ENCODE measurements at places on chromosomes 4 and X. TPM values are rescaled to one million over a fixed set of nuclear protein-coding genes. Genes with fewer than 3 reads are reported as not detected.

The C4orf50 gene
- 0.05 TPM for total RNA-seq

GRCh38 chr4:91345632-91346031 lies 958.1 kb upstream of the GRID2 start:
- no peak for DNase-seq

The FAAH2 gene
- total RNA-seq = 1.0 TPM

- no peak for DNase-seq
Measured at GRCh38 chr4:145155268-145155870, 25.0 kb downstream of the OTUD4 start.

The FUNDC2 gene
- total RNA-seq = 86.8 TPM

- no peak for DNase-seq
Measured at GRCh38 chrX:44996277-44996676, 123.3 kb downstream of the KDM6A start.

The HERC5 gene
- total RNA-seq = 1.5 TPM

DNA sequence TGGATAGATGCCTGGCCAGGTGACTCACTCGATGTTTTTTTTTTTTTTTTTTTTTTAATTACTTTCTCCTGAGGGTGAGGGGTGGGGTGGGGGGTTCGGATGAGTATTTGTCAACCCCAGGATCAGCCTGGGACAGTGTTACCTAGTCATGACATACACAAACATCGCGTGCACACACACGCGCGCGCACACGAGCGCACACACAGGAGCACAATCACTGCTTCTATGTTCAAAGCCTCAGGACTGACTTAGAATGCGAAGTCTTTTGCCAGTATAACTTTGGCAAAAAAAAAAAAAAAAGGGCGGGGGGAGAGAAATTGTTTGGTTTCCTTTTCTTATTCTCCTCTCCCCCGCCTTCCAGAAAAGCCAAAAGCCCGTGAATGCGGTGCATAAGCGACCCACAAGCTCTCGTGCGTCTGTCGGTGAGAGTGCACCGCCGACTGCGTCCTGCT lies 115.0 kb upstream of the TEX13C start:
- DNase-seq = no peak

DNA sequence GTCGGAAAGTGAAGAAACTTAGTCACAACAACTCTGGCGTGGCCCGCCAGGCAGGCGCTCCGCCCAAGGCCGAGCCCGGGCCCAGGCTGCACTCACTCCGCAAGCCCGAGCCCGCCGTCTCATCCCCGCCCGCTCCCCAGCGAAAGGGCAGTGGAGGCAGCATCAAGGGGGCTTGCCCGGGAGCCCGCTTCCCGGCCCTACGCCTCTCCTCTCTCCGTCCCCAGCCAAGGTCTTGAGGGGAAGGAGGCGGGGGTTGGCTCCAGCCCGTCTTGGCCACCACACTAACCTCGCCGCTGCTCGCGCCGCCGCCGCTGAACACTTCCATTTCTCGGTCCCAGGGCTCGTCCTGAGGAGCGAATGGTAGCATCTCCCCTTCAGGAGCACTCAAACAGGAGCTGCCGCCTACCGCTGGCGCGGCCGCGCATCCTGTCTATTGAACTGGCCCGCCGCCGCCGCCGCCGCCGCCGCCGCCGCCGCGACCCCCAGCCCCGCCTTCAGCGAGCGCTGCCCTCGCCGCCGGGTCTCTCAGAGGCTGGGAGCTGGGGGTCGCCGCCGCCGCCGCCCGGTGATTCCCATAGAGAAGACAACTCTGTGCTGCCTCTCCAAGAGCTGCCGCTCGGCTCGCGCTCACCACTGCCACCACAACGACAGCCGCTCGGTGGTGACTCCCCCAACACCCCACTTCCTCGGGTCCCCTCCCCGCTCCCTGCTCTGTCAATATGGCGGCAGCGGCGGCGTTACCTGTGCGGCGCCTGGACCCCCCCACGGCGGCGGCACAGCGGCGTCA lies at the start of gene RPS6KA6:
RPS6KA6 (minus strand) TSS at position 667 of the 787 bp plus-strand sequence; CDS start at position 367, 300 bp downstream.
- peak; percentile 26 for DNase-seq

DNA sequence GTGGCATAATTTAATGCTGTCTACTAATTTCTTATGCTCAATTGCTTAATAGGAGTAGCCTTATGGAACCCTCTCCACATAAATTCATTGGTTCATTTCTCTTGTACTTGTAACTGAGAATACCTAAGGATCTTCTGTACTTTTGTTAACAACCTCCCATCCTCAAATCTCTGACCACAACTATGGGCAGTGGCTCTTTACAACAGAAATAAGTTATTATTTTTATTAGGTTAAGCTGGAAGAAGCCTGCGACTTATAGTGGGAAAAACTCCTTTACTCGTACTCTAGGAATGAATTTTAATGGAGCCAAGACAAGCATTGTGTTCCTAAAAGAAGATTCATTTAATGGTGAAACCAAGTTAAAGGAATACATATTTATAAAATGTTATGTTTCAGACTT lies 337.1 kb upstream of the CTSO start:
- DNase-seq = no peak

DNA sequence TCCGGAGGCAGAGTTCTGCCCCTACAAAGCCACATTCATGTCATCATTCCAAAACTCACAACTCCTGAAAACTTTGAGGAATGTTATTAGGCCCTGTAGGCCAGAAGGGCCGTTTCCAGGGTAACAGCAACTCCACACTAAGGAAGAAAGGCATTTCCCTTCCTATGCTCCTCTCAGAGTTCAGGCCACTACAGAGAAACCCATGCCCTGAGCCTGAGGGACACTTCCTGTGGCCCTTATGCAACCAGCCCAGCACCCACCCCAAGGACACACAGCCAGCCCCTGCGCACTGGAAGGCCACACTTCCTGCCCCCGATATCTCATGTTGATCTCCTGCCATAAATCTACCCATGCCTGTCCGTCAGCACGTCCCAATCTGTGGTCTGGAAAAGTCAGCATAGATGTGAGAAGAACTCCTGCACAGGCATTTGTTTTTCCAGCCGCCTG lies 289.3 kb downstream of the BCOR start:
- DNase-seq = peak; percentile 56

DNA sequence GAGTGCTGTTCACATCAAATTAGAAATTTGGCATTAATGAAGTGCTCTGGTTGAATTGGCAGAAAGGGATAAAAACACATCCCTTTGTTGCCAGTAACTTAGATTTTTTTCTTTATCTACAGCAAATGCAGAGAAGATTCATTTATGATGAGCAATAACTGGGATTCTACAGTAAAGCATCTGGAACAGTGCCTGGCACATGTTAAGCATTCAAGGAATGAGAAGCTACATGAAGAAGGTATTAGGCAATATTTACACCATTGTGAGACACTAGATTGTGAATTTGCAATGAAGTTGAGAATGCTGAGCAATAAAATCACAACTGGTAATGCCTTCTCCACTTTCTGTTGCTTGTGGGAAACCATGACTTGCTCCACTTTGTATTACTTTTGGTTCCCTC lies 33.5 kb downstream of the PCDH19 start:
- no peak for DNase-seq

The NXF3 gene
- 0.75 TPM for total RNA-seq

GRCh38 chr4:142418697-142419096 lies 427.4 kb downstream of the INPP4B start:
- DNase-seq = no peak

DNA sequence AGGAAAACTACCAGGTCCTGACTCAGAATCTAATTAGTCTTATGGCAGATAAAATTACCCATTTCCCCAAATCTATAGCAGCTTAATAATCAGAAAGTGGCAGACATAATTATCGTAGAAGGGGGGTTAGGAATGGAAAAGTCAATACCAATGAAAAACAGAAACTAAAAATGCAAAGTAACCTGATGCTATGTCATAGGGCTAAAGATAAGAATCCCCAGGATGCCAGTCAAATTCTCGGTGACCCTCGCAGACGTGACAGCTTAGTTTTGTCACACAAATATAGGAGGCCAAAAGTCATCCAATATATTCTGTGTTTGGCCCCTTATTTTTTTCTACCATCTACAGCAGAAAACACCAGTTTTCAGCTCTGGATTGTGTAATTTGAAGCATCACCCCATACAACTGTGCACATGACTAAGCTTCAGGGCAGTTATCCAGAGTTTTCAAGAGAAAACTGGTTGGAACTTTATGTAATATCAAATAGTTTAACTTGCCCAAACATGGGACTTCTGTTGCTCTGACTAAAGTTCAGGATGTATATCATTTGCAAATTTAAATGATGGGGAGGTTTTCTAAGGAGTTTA lies 30.9 kb downstream of the RASSF6 start:
- peak; percentile 47 for DNase-seq

The GRIA2 gene
- not detected for total RNA-seq

- no peak for DNase-seq
Measured at GRCh38 chr4:68432320-68432719, 14.9 kb upstream of the TMPRSS11E start.

DNA sequence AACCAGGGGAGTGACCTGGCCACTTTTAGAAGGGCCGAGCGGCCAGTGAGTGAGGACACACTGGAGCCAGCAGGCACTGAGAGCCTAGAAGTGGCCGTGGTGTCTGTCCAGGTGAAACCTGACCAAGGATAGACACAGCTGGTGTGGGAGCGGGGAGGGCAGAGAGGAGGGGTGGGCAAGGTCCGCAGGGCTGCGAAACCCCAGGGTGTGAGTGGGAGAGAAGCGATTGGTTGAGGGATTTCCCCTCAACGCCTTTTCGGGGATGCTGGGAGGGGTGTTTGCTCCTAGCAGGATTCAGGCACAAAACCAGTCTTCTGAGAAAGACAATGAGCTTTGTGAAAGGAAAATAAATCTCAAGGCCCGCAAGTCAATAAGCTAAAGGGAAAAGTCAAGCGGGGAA lies 33.2 kb upstream of the ARSD start:
- DNase-seq = no peak

DNA sequence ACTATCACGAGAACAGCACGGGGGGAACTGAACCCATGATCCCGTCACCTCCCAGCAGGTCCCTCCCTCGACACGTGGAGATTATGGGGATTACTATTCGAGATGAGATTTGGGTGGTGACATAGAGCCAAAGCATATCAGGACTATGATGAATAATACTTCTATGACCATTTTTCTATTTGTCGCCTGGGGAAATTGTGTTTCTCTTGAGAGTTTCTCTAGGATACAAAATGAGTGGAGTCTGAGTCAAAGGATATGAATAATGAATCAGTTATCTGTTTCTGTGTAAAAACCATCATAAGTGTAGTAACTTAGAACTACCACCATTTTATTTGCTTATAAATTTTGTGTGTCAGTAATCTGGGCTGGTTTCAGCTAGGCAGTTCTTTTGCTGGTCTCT lies 533.0 kb upstream of the ARX start:
- no peak for DNase-seq

GRCh38 chrX:25519258-25519657 lies 503.5 kb upstream of the ARX start:
- DNase-seq = no peak

- peak; percentile 77 for DNase-seq
Measured at GRCh38 chr4:173168396-173169177, at the start of gene GALNT7. GALNT7 (plus strand) TSS chr4:173168811; CDS start chr4:173168836, 25 bp downstream.

DNA sequence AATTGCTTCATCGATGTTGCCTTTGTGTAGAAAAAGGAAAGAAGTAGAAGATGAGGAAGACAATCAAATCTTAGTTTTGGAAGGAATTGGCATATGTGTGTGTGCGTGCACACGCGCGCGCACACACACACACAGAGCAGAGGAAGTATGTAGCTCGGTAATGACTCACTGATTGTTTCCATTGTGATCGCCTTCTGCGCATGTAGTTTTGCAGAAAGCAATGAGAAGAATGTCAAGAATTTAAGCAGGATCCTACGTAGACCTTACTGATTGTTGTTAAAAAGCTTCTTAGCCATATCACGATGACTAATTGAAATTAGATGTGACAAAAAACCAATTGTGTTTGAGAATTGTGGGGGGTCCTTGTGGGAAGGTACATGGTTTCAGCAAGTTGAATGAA lies 12.8 kb upstream of the LIMCH1 start:
- DNase-seq = peak; percentile 24

The MYL5 gene
- total RNA-seq = 575 TPM

GRCh38 chrX:19513383-19513782 lies 1.9 kb downstream of the MAP3K15 start:
- DNase-seq = peak; percentile 1

The C1QTNF7 gene
- total RNA-seq = not detected

GRCh38 chr4:75065909-75066308 lies 133.0 kb downstream of the PARM1 start:
- DNase-seq = no peak

DNA sequence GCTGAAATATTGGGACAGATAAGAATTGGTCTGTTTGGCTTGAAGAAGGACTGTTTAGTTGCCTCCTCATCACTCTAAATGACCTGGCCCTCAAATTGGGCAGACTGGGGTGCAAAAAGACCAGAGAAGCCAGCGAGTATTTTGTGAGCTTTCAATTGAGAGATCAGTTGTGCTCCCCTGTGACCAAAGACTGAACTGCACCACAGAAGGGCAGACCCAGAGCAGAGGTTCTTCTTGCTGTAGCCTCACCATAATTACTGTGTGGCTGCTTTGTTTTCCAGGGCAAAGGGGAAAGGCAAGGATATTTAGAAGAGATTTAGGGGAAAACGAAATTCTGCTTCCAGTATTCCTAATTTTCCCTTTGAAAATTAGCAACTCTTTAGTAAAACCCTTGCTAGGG lies 104.0 kb upstream of the MBNL3 start:
- peak; percentile 13 for DNase-seq

DNA sequence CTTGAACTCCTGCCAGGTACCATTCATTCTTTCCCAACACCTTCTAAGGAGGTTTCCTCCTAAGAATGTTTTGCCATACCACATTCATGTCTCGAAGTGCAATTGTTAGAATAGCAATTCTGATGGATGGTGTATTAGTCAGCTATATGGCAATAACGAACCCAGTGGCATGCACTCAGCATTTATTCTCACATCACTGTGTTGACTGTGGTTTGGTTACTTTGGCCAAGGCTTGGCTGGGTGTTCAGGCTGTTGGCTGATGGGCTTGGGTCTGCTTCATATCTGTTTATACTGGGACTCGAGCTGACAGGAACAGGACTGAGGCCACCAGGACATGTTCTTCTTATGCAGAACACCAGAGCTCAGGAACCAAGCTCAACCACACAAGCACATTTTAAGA lies 31.7 kb downstream of the PSAPL1 start:
- peak; percentile 13 for DNase-seq

The RPA4 gene
- total RNA-seq = not detected

DNA sequence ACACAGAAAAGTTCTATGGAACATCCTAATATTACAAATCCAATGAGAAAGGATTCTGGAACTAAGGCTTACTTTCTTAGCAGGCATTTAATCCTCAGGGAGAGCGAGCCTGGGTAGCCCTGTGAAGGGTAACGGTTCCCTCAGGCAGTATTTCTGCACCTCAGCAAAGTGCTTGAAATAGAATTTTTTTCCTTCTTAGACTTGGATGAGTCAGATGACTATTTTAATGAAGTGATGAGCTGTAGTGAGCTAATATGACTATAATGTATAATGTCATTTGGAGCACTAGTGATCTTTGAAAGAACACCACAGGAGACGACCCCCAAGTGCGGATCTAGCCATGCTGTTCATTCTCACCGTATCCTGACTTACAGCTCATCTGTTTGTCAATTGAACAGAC lies 493.0 kb upstream of the FAM241A start:
- peak; percentile 8 for DNase-seq

All from myocyte (in vitro differentiated cells).